IPS DF 6.9 (cell line): ENCODE measurements at places on chromosomes 4 and X.

GRCh38 chrX:97692575-97692974 is 808.9 kb downstream of the RPA4 start:
- DNase-seq = no peak

DNA sequence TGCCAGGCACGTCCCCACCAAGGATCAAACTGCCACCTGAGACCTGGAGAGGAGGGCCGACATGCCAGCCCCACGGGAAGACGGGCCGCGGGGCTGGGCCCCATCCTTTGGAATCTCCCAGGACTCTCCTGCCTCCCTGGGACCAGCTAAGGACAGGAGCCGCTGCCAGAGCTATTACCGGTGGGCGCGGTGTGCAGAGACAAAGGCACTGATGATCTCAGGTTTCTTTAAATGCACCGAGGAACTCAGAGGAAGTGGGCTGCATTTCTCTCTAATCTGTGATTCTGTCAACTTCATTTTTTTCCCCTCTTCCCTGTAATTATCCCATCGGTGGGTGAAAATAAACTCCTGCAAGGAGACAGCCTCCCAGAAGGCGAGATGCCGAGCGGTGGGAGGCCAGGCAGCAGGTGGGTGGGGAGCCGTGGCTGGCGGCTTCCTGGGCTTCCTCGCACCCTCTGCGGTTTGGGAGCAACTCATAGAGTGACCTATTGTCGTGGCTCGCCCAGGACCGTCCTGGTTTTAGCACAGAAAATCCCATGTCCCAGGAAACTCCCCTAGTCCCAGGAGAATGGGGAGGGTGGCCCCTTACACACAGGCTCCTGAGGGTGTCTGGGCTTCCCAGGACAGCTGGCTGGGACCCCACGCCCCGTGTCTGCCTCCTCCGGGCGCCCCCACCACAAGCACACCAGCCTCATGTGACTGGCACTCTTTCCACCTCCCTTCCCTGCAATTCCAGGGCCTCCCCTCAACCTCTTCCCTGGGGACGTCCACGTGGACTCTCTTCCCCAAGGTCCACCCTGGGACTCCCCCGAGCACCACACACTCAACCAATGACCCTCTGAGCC is 62.3 kb upstream of the ADRA2C start:
- DNase-seq = no peak

- DNase-seq = no peak
Measured at GRCh38 chr4:89312066-89312465, 4.5 kb upstream of the GPRIN3 start.

DNA sequence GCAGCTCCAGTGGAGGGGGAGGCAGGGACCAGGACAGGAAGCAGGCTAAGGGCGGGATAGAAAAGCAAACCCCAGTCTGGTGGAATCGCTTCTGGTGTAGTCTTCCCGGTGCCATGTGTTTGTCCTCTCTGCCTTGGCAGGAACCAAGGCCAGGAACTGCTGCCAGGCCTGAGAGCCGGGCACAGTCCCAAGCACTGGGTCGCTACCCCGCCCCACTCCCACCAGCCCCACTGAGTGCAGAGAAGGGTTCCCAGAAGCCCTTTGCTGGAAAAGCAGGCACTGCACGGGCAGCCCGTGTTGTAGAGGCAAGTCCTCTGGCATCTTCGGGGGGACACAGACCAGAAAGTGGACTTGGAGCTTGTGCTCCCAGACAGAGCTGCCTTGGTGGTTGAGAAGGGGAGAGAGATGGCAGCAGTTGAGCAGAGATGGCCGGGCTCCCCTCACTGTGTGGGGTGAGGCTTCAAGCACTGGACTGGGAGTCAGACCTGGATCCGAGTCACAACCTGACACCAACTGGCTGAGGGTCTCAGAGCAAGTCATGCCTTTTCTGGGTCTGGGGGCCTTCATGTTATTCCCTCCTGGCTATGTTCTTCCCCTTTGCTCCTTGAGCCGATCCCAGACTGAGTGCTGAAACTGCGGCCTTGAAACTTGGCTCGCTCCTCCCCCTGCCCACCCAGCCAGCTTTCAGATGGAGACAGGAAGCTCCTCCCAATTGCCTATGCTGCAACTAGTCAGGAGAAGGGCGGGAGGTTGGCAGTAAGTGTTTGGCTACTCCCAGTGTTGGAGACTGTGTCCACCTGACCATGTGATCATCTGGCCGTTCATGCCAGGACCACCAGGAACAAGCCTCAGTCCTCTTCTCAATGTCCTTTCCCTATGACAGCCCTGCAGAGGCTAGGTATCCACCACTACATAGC is 59.7 kb upstream of the MTM1 start:
- DNase-seq = no peak

- DNase-seq = no peak
Measured at GRCh38 chr4:47469951-47470350, 6.4 kb upstream of the COMMD8 start.

DNA sequence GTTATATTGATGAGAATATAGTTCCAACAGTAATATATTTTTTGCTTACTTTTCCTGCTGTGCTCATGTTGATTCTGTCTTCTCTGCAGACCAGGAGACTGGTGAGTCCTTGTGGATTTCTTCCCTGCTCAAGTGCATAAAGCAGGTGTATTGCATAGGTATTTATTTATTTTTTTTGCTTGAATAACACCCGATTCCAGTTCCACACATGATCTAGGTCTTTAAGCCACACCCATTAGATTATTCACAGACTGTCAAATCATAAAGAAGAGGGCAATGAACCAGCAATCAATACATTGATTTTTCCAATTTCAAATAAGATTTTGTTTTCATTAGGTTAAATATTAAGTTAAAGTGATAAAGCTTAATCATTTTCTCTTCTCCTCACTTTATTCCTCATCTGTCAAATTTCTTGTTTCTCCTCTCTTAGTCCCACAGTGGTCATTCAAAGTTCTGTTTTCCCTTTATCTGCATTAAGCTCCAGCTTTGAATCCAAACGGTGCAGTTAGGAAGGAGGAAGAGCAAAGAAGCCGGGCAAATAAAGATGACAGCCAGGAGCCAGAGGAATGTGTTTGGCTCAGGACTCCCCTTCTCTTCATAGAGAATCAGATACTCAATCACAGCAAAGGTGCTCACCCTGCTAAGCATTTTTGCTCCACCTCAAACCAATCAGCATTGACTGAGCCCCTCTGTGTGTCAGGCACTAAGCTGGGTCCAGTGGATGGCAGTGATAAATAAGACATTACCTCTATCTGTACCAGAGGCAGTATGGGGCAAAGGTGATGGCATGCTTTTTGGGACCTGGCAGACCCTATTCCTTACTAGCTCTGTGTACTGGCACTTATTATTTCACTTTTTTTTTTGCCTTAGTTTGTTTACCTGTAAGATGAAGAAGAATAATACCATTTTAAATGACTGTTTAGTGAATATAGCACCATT is at the start of gene ADH1A:
Gene ADH1A (minus strand): TSS at position 138 of the 939 bp plus-strand sequence. CDS start 71 bp downstream, at position 67.
- no peak for DNase-seq

GRCh38 chrX:116111934-116112595 is 58.5 kb upstream of the AGTR2 start:
- DNase-seq = no peak

- no peak for DNase-seq
Measured at GRCh38 chr4:95061220-95061619, 303.5 kb downstream of the BMPR1B start.

- DNase-seq = no peak
Measured at GRCh38 chr4:58491620-58492019, 1381.4 kb upstream of the IGFBP7 start.

GRCh38 chr4:142236268-142236667 is 599.9 kb downstream of the IL15 start:
- no peak for DNase-seq

GRCh38 chr4:105389167-105389566 is 84.7 kb downstream of the PPA2 start:
- no peak for DNase-seq

- DNase-seq = no peak
Measured at GRCh38 chr4:794900-795725, 30.8 kb downstream of the CPLX1 start.

- no peak for DNase-seq
Measured at GRCh38 chrX:154028502-154029184, 8.9 kb upstream of the IRAK1 start.

GRCh38 chrX:135421932-135422809 is at the start of gene SMIM10L2A:
Gene SMIM10L2A (plus strand): TSS chrX:135421944. CDS start chrX:135422132, 188 bp downstream.
- no peak for DNase-seq

DNA sequence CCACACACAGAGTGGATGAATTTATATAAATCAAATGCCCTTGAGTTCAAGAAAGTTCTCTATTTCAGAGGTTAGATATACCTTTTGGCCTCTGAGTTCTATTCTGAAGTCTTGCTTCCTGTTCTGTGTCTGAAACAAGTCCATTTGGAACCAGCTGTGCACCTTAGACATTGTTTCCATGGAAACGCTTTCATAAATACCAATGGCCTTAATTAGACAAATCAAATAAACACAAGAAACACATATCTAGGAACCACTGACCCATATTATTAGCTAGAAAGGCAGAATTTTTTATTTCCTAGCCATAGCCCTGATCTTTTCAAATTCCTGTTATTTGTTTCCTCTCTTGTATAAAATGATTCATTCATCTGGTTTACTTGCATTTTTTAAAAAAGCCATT is 8.4 kb upstream of the C4orf54 start:
- DNase-seq = no peak

GRCh38 chr4:169756971-169757574 is 671 bp downstream of the HPF1 start:
- no peak for DNase-seq

DNA sequence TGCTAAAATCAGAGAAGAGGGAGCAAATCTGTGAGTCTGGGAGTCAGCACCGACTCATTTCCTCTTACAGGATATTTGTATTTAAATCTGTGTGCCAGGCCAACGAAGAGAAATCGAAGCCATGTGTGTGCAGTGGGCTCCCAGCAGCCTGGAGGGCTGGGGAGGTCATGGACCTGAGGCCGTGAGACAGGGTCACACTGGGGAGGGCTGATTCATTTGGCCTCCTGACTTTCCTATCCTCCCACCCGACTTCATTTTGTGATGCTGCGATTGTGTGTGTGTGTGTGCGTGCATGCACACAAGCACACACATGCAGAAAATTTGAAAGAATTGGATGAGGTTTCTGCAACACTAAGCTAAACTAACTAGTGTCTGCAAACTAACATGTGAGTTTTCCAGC is 48.7 kb upstream of the STX18 start:
- DNase-seq = no peak

GRCh38 chr4:184961660-184962059 is 56.6 kb upstream of the HELT start:
- no peak for DNase-seq

- no peak for DNase-seq
Measured at GRCh38 chrX:39759526-39760224, 338.1 kb downstream of the BCOR start.

- DNase-seq = no peak
Measured at GRCh38 chrX:149010013-149010852, 494.9 kb downstream of the IDS start.

DNA sequence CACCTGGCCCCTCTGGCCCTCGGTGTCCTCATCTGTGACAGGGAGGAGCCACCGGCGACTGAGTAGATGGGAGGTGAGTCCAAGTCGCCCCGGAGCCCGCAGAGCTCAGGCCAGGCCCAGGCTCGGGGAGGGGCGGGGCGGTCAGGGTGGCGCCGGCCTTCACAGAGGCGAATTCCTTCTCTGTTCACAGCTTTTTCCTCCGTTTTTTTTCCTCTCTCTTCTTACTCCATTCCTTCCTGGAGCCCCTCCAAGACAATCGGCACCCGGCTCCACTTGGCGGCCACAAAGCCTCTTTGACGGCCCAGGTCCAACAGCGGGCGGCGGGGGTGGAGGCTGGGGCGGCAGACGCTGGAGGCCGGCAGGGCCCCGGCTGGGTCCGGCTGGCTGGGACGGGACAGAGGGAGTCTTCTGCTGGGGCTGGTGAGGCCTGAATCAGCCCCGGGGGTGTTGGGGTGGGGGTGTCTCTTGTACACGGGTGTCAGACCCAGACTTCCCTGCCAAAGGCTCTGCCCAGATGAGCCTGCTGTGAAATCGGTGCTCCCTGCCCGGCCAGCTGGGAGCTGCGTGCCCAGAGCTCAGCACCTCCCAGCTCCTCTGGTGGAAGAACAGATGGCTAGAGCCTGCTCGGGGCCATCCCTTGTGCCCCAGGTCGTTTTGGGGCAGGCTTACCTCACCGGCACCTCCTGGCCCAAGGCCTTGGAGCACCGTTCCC is 22.6 kb downstream of the FGFRL1 start:
- no peak for DNase-seq

- no peak for DNase-seq
Measured at GRCh38 chrX:129843209-129843458, 552 bp downstream of the ZDHHC9 start.

DNA sequence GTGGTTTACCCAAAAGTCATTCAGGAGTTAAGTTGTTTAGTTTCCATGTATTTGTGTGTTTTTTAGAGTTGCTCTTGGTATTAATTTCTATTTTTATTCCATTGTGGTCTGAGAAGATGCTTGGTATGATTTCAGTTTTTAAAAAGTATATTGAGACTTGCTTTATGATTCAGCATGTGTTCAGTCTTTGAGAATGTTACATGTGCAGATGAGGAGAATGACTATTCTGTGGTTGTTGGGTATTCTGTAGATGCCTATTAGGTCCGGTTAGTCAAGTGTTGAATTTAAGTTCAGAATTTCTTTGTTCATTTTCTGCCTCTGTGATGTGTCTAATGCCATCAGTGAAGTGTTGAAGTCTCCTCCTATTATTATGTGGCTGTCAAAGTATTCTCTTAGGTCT is 249.4 kb downstream of the ARHGAP10 start:
- DNase-seq = no peak

GRCh38 chrX:17375367-17375636 is 302 bp downstream of the NHS start:
- DNase-seq = no peak
